MCF 10A (cell line): ENCODE measurements at places on chromosomes 4 and X. TPM values are rescaled to one million over a fixed set of nuclear protein-coding genes. Genes with fewer than 3 reads are reported as not detected.

TMPRSS11B gene
- total RNA-seq = not detected in 2 replicates

HOPX gene
- not detected in 2 replicates for total RNA-seq

AKAP14 gene
- not detected in 2 replicates for total RNA-seq

DNA sequence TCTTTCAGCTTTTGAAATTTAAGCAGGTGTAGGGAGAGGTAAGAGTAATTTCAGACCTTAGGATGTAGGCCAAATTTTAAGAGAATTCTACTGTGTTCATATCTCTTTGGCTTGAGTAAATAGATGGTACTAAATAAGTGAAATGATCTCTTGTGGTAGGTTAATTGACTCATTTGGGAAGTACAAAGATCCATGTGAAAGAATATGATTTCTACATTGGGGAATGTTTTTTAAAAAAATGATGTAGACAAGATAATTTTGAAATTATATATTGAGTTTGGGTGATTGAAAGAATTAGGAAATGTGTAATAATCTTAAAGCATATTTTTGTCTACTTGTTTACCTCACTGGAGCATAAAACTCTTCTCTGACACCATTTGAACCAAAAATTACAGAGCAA lies 35.6 kb downstream of the RAPGEF2 start:
- peaks cover 4% of the 10 kb centered on the region for H3K4me1 ChIP-seq
- H3K27me3 ChIP-seq = no peaks in the 10 kb centered on the region
- DNase-seq = no peak
- no peak overlapping the region for H3K27ac ChIP-seq
- no peaks in the 10 kb centered on the region for H3K36me3 ChIP-seq

DNA sequence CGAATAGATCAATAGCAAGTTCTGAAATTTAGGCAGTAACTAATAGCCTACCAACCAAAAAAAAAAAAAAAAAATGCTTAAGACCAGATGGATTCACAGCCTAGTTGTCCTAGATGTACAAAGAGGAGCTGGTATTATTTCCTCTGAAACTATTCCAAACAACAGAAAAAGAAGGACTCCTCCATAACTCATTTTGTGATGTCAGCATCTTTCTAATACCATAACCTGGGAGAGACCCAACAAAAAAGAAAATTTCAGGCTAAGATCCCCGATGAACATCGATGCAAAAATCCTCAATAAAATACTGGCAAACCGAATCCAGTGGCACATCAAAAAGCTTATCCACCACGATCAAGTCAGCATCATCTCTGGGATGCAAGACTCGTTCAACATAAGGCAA lies 1557.9 kb downstream of the C4orf33 start:
- H3K36me3 ChIP-seq = no peaks in the 10 kb centered on the region
- DNase-seq = no peak
- no peaks in the 10 kb centered on the region for H3K4me1 ChIP-seq
- H3K27me3 ChIP-seq = no peaks in the 10 kb centered on the region
- H3K4me3 ChIP-seq = no peak overlapping the region
- H3K27ac ChIP-seq = no peak overlapping the region

GRCh38 chrX:118423558-118423957 lies 72.1 kb upstream of the DOCK11 start:
- H3K36me3 ChIP-seq = peaks cover 7% of the 10 kb centered on the region
- no peak overlapping the region for H3K4me3 ChIP-seq
- H3K27ac ChIP-seq = no peak overlapping the region

GRCh38 chr4:108716340-108716739 lies 46.5 kb downstream of the ETNPPL start:
- H3K36me3 ChIP-seq = no peaks in the 10 kb centered on the region
- H3K27me3 ChIP-seq = no peaks in the 10 kb centered on the region
- no peak overlapping the region for H3K27ac ChIP-seq

GRCh38 chrX:519741-520140 lies 110.8 kb upstream of the SHOX start:
- H3K4me1 ChIP-seq = no peaks in the 10 kb centered on the region
- H3K27ac ChIP-seq = no peak overlapping the region
- H3K27me3 ChIP-seq = no peaks in the 10 kb centered on the region
- H3K36me3 ChIP-seq = peaks cover 7% of the 10 kb centered on the region
- no peak overlapping the region for H3K4me3 ChIP-seq

DNA sequence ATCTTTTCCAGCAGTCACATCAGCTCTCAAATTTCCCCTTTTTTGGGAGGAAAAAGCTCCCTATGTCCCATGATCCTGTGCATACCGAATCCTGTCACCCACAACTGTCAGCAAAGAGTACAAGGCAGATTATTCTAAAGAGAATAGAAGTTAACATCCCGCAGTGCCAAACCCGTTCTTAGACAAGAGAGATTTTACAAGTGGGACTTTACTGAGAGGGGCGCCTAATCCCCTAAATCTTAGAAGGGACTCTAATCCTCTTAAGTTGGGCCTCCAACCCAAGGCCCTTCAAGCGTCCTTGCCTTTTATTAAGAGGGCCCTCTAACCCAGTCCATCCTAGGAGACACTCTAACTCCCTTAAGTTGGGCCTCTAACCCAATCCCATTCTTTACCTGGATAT lies 193.9 kb downstream of the CPXCR1 start:
- H3K4me3 ChIP-seq = no peak overlapping the region
- H3K4me1 ChIP-seq = peaks cover 6% of the 10 kb centered on the region
- no peak overlapping the region for H3K27ac ChIP-seq
- peaks cover 29% of the 10 kb centered on the region for H3K27me3 ChIP-seq
- H3K36me3 ChIP-seq = no peaks in the 10 kb centered on the region
- DNase-seq = no peak

- H3K4me1 ChIP-seq = no peaks in the 10 kb centered on the region
- H3K36me3 ChIP-seq = no peaks in the 10 kb centered on the region
- no peak overlapping the region for H3K27ac ChIP-seq
- no peak overlapping the region for H3K4me3 ChIP-seq
These were observed 331.0 kb downstream of the PCDH7 start for GRCh38 chr4:31051151-31051550.

- H3K27ac ChIP-seq = no peak overlapping the region
- H3K4me1 ChIP-seq = peaks cover 18% of the 10 kb centered on the region
- H3K27me3 ChIP-seq = no peaks in the 10 kb centered on the region
- H3K36me3 ChIP-seq = no peaks in the 10 kb centered on the region
- DNase-seq = no peak
These were observed 61.3 kb downstream of the CLDN34 start for GRCh38 chrX:10028283-10029104.

DNA sequence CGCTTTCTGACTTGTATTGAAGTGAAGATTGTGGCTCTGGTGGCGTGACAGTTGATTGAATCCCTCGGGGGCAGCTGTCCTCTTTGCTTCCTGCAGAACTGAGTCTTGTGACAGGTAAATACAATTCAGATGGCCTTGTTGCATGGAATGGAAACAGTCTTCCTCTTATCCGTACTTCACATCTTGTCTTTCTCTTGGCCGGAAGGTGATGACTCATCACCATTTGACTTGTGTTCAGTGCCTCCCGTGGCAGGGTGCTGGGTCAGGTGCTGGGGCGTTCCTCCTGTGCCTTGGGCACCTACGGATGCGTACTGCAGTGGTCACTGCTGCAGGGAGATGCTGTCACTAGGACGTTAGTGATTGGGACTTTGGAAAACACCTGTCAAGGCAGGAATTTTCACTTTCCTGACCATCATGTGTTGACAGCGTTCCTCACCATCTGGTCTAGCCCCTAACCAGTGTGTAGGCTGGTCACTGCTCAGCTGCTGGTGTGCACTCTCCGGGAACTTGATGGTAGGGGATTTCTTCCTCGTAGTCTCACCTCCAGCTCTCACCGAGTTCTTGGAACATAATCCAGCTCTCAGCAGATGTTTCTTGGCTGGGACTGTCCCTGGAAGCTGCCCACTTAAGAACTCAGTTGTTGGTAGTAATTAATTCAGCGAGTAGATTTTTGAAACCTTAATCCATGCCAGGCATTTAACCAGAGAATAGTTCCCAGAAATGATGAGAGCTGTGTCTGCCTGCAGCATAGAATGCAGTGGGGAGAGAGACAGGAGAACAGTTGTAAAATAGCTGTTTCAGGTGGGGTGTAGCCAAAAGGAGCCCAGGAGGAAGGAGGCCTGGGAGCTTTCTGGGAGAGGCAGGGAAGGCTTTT lies 7.2 kb downstream of the TBC1D14 start:
- peaks cover under 1% of the 10 kb centered on the region for H3K36me3 ChIP-seq
- H3K4me3 ChIP-seq = no peak overlapping the region
- H3K27ac ChIP-seq = no peak overlapping the region
- DNase-seq = peak; percentile 73
